ENCODE measurements at places on chromosomes 13 and 19. TPM values are rescaled to one million over a fixed set of nuclear protein-coding genes. Genes with fewer than 3 reads are reported as not detected.

CNMD gene
- not detected for total RNA-seq

BCL3 gene
- total RNA-seq = 4.4 TPM

LENG8 gene
- total RNA-seq = 464 TPM

LYPD3 gene
- total RNA-seq = 0.55 TPM

DNA sequence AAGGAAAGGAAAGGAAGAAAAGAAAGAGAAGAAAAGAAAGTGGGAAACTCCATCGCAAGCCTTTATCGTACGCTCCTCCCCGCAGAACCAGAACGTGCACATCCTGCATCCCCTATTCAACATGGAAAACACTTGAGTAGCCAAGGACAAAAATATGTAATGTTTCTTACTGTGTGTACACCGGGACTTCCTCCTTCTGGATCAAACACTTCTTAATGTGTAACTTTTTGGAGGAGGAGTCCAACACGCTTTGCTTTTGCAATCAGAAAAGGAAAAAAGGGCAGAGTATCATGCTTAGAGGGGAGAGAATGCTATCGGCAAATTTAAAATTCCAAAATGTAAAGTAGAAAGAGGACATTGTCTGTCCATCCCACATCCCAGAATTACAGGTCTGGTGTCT is 7.8 kb upstream of the SHFL start:
- no peak for DNase-seq

- no peak for DNase-seq
Observed at GRCh38 chr13:49636705-49637104, 8.4 kb downstream of the ARL11 start.

DNA sequence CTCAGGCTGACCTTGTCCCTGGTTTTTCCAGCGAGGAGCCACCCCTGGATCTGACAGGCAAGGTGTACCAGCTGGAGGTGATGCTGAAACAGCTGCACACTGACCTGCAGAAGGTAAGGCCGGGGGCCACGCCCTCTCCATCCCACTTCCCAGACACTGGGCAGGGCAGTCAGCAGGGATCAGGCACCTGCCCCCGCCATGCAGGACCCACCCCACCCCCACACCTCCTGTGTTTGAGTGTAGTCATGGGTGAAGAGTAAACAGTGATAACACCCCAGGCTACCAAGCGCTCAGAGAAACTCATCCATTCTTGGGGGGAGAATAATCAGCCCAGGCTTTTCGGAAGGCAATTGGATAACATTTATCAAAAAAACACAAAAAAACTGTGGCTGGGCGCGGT is 19.9 kb downstream of the DPF1 start:
- DNase-seq = no peak

DNA sequence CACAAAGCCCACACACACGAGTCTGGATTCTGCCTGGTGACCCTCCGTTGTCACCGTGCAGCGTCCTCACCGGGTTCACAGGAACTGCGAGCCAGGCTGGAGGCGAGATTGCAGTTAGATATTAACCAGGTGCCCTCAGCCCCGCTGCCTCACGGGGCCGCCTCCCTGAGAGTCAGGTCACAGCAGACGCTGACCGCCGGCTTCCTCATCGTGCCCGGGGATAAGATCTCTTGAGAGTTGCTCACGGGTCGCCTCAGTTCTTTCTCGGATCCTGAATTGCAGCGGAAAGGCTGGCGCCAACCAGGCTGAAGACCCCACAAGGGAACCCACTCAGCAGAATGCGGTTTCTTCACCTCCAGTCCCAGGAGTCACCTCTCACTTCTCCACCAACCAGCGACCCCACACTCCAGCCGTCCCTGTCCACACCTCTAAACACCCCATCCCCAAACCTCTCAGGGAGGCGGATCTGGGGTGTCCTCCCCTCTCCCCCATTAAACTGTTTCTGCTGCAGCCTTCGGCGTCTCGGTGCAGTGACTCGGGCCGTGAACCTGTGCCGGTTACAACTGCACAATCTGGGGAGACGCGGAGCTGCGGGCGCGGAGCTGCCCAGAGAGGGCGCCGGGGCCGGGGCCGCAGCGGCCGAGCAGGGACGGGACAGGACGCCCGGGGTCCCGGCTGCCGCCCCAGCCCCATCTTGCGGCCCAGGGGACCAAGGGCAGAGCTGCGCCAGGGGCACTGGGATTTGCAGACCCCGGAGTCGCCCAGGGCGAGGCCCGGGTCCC is 591 bp downstream of the ZNF823 start:
- peak; percentile 82 for DNase-seq

GRCh38 chr13:26051231-26051656 is 572 bp downstream of the SHISA2 start:
- DNase-seq = no peak

GRCh38 chr19:15107061-15108010 is at the start of gene SYDE1:
TSS of gene SYDE1 (plus strand) at chr19:15107401. CDS start at chr19:15107434, 33 bp downstream.
- no peak for DNase-seq

DNA sequence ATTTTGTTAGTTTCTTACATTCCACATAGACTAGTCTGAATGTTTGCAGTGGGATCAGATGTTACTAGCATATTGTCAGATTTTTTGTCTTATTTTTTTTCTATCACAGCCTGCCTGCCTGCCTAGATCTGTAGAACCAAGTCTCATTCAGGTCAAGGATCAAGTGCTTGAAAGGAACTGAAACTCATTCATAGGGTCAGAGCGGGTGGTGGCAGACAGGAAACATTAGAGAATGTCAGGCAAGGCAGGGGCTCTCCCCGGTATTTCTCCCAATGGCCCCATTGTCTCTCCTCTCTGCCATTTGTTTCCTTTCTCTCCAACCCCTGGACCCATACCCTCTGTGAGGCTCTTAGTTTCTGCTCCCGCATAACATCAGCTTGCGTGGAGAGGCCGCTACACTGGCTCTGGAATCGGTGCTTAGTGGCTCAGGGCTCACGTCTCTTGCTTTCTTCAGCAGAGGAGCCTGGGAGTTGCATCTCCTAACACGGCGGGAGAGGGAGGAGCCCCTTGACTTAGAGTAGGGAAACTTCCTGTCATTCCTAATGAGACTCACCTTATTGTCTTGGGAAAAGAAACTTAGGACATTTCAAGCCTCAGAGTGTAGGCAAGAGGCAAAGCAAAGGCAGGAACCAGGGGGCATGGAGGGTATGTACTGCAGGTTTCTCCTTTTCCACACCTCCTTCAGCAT is 35.6 kb upstream of the SPATA13 start:
- DNase-seq = peak; percentile 41

- DNase-seq = no peak
Observed at GRCh38 chr13:49030213-49030612, 54.5 kb downstream of the FNDC3A start.

DNA sequence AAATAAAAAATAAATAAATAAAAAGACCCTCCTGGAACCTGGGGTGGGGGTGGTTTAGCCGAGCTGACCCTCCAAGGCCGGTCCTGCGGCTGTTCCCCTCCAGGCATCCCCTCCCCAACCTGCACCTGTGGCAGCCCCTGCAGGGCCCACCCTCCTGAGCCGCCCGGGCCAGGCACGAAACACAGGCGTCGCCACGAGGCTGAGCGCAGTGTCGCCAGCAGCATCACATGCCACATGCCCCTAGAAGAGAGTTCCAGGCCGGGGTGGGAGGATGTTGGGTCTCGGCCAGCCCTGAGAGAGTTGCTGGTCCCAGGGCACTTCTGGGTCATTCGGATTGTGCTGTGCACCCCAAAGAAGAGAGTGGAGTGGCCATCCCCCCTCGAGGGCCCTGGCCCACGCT is 82.0 kb downstream of the KDM4B start:
- no peak for DNase-seq

- DNase-seq = no peak
Observed at GRCh38 chr19:6014551-6015135, 36.7 kb upstream of the RANBP3 start.

DNA sequence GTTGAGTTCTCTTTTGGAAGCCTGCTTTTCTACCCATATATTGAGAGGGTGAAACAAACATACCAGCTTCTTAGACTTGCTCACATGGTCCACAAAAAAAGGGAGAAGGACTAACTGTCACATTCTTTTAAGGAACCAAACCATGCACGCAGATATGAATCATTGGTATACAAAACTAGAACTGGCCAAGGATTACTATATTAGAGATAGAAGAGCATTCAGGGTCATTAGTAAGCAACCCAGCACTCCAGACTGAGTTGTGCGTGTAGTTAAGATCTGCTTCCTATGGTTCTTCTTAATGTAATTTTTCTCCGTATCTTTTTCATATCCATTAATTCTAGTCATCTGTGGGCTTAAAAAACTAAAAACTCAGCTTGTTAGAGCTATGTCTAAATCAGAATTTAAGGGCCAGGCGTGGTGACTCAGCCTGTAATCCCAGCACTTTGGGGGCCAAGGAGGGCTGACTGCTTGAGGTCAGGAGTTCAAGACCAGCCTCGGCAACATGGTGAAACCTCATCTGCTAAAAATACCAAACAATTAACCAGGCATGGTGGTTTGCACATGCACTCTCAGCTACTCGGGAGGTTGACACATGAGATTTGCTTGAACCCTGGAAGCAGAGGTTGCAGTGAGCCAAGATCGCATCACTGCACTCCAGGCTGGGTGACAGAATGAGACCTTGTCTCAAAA is 19.6 kb downstream of the ALG5 start:
- no peak for DNase-seq

DNA sequence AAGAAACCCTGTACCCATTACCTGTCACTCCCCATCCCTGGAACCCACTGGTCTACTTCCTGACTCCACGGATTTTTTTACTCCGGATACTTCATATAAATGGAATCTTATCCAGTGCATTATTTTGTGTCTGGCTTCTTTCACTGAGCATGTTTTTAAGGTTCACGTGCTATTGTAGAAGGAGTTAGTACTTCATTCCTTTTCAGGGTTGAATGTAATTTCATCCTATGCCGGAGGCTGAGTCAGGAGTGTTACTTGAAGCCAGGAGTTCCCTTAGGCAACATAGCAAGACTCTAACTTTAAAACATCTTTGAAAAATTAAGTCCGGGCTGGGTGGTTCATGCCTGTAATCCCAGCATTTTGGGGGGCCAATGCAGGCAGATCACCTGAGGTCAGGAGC is 17.9 kb upstream of the ELAVL1 start:
- DNase-seq = no peak

DNA sequence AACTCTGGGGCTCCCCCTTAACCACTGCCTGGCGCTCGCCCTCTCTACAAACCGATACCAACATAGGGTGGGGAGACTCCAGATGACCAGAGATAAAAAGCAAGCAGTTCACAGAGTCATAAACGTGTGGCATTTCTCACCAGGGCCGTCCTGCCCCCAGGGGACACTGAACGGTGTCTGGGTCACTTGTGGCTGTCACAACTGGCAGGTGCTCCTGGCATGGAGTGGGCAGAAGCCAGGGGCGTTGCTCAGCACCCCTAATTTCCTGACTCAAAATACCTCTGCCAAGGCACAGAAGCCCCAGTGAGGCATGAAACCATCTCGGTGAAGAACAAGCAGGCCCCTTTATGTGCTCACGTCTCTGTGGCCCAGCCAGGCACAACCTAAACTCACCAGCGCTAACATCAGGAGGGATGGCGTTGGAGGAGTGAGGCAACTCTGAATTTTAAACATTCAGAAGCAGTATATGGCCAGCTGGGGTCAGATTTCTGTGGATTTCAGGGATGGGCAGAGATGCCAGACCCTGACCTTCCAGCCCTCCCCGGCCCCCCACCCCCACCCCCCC is 1.8 kb downstream of the PIP5K1C start:
- no peak for DNase-seq

DNA sequence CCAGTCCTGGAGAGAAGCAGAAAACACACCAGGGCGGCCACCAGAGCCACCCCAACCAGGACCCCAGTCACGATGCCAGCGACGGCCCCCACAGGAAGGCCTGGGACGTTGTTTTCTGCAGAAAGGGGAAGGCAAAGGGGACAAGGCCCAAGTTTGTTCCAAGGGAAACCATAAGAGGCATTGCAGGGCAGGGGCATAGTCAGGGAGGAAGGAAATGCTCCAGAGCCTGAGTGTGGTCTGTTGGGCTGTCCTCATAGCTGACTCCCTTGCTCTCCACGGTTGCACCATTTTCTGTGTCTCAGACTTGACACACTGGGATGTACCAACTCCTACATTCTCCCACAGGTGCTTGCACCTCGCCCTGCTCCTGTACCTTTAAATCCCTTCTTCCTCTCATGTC is 5.2 kb downstream of the CEACAM4 start:
- DNase-seq = no peak

DNA sequence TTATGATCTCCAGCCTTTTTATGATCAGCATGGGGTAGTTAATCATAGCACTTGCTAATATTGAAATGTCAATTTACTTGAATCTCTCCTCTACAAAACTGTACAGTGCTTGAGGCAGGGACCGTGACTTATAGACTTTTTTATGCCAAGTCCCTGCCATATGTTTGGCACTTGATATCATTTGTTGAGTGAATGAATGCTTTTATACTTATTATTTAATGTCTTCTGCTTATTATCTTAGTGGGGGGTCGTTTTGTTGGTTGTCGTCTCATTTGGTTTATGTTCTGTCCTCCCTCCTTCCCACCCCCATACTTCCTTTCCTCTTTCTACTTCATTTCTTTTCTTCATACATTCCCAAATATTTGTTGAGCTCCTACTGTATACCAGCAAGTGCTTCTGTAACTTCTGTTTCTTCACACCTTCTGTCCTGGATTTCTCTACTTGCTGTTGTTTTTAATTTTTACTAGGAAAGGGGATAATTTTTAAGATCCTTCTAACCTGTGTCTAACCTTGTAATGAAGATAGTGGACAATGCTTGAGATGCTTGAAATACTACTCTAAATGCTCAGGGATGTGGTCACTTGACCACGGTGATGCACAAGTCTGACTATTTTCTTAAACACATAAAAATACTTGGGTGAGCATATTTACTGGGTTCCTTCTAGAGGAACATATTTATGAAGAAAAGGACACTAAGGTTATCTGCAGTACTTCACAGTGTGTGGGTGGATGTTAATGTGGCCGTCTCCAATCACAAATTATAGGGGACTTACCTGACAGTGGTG is 223.8 kb downstream of the TDRD3 start:
- no peak for DNase-seq

- no peak for DNase-seq
Observed at GRCh38 chr13:51237887-51238286, 15.7 kb downstream of the FAM124A start.

DNA sequence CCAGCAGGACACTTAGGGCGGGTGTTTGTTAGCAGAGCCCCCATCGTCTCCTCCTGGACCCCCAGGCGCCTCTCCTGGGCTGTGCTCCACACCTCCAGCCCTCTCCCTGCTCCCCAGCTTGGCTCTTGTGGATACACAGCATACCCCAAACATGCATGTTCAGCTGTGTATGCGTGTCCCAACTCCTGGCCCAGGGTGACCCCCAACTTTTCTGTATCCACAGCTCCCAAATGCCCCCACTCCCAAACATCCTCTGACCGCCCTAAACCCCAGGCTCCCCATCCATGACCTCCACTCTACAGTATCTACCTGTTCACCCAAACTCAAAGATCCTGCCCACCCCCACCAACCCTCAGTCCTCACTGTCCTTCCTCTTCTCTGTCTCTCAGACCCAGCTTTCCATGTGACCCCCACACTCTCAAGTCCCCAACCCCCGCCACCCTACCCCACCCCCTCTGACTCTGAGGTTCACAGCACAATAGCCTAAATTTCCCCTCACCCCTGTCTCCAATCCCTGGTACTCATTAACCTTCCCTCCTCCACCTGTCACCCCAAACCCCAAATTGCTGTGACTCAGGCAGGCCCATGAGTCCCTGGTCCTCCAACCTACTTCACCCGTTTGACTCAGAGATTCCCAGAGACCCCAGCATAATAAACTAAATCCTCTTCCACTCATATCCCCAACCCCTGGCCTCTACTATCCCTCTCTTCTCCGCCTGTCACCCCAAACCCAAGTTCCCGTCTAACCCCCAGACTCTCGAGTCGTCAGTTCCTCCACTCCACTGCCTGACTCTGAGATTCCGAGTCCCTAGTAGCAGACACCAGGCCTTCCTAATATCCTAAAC is 968 bp downstream of the UBE2M start:
- DNase-seq = no peak

All from stomach (tissue), 19 donors.